Stimulated activated CD4-positive, alpha-beta T cell treated with anti-CD3 and anti-CD28 coated beads, TNF-alpha, amount 100 ng/mL, for 48 hours (primary cell): ENCODE measurements at places on chromosomes 11 and 22.

DNA sequence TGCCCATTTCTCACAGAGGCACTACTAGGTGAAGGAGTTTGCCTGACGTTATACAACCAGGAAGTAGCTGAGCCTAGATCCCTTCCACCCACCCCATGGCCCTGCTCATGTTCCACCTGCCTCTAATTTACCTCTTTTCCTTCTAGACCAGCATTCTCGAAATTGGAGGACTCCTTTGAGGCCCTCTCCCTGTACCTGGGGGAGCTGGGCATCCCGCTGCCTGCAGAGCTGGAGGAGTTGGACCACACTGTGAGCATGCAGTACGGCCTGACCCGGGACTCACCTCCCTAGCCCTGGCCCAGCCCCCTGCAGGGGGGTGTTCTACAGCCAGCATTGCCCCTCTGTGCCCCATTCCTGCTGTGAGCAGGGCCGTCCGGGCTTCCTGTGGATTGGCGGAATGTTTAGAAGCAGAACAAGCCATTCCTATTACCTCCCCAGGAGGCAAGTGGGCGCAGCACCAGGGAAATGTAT, 14.1 kb downstream of the PIK3IP1 start:
- no peak for DNase-seq

DNA sequence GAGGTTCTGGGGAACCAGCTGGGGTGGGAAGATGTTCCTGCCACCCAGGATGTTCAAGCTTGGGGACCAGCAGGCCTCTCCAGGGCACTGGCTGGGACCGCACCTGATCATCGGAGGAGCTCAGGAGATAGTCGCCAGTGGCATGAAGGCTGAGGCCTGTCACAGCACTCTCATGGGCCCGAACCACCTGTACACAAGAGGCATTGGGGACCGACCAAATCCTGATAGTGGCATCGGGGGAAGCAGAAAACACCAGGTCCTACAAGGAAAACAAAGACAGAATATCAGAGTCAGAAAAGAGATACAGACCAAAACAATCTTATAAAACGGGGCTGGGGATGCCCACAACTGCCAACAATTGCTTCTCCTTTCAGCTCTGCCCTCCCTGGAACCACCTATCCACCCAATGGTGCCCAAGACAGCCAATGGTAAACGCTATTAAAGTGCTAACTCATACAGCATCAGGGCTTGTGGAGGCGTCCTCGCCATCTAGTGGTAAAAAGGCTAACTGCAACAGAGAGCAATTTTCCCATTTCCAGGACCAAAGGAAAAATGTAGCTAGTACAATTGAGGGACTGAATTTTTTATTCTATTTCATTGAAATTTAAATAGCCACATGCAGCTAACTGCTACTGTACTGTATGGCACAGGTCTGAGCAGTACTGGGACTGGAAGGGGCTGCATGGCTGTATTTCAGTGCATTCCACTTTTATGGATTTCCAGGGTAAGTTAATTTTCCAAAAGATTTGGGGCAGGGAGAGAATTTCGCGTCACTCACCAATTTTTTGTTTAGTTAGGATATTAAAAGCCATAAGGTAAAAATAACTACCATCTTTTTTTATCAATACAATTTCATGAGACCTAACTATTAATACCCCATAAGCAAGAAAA, 7.1 kb downstream of the PRPF19 start:
- DNase-seq: no peak

GRCh38 chr11:101133190-101133589, 3.6 kb upstream of the PGR start:
- no peak for DNase-seq

DNA sequence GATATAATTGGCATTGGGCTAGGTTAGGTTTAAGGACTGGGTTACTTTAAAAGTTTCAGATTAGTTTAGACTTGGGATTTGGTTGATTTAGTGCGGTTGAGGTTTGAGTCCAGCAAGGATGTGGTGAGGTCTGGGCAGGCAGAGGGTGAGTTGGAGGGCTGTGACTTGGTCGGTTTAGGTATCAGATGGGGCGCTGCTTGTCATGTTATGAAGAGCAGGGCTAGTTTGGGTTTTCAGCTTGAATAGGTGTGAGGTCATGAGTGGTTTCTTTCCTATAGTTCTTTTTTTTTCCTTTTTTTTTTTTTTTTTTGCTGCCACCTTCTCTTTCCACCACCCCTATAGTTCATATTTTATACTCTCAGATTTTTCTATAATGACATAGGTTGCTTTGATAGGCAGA, 4.8 kb downstream of the CLCF1 start:
- no peak for DNase-seq

- DNase-seq: no peak
Measured at GRCh38 chr11:109208121-109208520, 213.9 kb upstream of the C11orf87 start.

DNA sequence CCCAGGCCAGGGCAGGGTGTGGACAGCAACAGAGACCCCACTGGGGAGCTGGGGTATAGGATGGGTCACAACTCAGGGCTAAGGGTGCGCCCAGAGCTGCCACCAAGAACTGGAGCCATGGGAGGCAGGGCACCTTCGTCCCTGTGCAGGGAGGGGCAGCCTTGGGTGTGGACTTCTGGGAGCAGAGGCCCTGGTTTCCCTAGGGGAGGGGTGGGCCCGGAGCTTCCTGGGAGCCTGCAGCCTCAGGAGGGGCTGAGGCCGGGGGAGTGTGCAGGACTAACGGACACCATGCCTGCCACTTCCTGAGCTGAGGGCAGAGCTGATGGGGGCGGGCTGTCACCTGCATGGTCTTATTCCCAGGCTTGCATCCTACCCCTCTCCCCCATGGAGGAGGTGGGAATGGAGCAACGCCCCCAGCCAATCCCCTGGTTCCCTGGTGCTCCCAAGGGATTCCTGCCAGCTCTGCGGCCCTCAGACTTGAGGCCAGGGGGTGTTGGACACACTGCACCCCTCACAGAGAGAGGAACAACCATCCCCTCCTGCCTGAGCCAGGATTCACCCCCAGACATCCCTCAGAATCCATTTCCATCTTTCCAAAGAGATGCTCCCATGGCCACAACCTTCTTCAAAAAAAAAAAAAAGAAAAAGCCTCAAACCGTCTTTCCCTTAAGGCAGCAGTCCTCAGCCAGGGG, 225.7 kb downstream of the CTTN start:
- DNase-seq: no peak

DNA sequence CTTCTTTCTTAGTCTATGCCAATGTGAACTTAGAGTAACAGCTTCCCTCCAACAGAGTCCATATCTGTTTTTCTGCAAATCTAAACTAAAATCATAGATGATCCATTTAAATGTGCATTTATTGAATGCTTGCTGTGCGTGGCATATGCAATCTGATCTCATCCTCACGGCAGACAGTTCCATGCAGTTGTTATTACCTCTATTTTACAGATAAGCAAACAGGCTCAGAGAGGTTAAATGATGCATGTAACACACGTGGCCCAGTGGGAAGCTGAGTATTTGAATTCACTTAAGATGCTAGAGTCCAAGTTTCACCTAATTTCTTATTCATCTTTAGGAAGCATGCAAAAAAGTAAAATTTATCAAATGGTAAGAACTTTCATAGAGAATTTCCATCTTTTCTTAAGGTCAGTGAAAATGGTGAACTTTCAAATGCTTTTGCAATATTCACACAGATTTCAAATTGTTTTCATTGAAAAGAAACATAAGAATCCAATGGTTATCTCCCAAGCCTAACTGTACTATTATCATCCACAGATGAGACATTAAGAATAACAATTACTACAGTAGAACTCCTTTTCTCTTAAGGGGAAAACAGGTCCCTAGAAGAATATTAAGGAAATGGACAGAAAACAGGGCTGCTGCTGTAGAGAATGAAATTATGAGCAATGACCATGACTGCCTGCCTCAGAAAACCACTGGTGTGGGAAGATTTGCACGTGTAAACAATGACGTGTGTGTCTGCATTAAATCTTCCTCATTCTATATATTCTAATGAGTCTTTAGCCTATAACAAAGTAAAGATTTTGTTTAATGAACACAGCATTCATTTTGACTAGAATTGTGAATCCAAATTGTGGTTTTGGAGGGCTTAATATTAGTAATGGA, 1171.3 kb downstream of the LRRC4C start:
- DNase-seq: no peak

DNA sequence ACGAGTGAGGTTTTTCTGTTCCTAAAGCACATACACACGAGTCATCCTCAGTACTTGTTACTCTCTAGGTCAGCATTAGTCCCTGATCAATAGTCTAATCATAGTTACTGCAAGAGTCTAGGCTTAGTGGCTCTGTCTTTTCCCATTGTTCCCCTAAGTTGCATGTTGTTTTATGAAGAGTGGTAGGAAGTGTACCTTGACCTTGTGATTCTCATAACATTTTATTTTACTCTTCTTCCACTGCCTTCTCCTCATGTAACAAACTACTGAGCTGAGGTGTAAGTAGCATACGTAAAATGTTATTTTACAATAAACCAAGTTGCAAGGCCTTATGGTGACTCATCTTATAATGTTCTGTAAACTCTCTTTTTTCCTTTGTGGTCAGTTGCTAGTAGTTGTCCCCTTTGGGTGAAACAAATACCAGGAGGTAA, 15.0 kb downstream of the METTL15 start:
- no peak for DNase-seq

GRCh38 chr11:18844753-18845367, 53.3 kb upstream of the PTPN5 start:
- DNase-seq: no peak

- DNase-seq: no peak
Measured at GRCh38 chr11:46114961-46115360, 6.3 kb downstream of the PHF21A start.

DNA sequence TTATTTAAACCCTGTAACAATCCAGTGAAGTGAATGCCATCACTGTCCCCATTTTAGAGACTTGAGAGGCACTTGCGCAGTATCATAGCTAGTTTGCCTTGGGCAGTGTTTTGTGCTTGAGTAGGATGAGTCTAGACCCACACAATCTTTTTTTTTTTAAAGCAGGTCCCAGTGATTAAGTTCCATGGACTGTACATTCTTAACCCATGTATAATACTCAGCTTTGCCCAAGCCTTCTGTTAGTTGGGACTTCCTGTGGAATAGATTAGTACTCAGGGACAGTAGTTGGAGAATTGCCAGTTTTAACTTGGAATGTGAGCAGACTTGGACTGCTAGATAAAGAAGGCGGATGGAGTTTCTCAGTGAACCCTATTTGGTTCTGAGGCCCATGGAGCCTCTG, 108.6 kb upstream of the RASSF10 start:
- no peak for DNase-seq

DNA sequence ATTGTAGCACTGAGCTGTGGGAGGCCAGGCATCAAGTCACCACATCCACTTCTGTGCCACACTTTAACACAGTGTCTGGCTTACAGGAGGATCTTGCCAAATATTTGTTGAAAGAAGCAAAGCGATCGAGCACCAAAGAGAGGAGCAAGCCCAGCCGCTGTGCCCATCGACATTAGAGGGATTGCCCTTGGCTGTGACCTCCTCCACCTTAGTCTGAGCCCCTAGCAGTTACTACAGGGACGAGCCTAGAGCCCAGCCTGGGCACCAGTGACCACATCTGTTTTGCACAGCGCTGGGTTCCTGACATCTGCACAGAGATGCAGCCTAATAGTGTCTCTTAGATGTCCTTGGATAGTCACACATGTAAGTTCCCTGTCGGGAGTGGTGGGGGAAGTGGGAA, 17.7 kb downstream of the GRIK4 start:
- DNase-seq: no peak

- peak; percentile 23 for DNase-seq
Measured at GRCh38 chr22:28883917-28884746, 760 bp downstream of the ZNRF3 start.

GRCh38 chr11:19597876-19598275, 114.8 kb upstream of the NAV2 start:
- no peak for DNase-seq
